ENCODE measurements at places on chromosomes 6 and 20.

DNA sequence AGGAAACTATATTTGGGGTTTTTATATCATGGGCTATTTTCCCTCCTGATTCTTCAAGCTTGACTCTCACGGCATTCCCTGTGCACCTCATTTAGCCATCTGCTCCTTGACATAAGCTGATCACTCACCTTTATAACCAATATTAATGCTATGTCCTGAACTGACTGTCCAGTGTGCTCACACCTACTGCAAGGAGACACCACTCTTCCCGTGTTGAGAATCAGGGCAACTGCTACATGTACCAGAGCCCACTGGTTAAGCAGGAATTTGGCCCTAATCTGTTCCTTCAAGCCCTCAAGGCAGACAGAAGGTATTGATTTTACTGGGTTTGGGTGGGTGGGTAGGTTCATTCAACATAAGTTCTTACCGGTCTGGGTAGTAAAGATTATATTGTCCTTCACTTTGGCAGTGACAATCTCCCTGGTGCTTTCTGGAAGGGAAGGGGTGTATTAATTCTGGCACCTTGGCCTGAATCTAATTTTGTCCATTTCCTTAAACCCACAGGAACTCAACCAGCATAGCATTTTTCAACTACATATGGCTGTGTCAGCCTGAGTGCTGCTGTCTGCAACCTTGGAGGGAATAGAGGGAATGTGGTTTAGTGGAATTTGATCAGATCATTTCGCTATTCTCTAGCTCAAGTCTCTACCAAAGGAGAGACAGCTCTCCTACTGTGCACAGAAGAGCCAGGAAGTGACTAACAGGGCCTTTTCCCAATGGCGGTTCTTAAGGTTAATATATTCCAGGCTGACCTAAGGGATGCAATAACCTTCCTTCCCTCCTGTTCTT is 293.2 kb downstream of the BTBD9 start:
- ATAC-seq = no peak

DNA sequence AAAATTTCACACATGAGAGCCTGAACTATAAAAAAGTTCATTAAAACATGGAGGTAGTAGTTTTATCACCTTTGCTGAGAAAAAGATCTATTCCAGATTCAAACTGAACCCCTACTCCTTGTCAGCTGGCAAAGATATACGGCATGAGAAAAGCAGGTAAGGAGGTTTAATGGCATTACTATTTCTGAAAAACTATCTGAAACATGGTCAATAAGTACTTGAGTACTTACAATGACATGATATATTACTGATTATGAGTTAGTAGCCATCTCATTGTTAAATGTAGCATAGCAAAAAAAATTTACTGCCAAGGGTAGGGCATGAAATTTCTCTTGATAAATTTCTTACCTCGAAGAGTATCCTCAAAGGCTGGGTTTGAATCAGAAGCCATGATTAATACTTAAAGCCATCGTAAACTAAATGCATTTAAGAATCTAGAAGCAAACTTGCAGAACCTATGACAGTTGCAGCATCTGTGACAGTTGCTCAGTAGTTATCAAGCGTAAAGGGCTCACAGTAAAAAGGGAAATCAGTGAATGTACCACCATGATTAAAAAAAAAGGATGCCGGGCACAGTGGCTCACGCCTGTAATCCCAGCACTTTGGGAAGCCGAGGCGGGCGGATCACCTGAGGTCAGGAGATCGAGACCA is 8.7 kb downstream of the SLC17A5 start:
- no peak for ATAC-seq

- no peak for ATAC-seq
Measured at GRCh38 chr6:136719280-136720044, 72.8 kb downstream of the MAP3K5 start.

GRCh38 chr20:39282619-39283092 is 320.5 kb downstream of the DHX35 start:
- ATAC-seq = peak; percentile 85

DNA sequence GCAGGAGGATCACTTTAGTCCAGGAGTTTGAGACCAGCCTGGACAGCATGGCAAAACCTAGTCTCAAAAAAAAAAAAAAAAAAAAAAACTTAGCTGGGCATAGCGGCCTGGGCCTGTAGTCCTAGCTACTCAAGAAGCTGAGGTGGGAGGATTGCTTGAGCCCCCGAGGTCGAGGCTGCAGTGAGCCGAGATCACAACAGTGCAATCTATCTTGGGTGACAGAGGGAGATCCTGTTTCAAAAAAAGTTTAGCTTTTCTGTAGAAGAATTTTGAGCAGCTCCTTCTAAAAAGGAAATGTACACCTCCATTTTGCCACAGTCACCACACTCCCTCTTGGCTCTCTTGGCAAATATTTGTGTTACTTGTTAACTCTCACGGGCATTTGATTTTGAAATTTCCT is 505.8 kb downstream of the DOK5 start:
- no peak for ATAC-seq

- ATAC-seq = peak; percentile 28
Measured at GRCh38 chr6:31952140-31952805, 6.4 kb downstream of the CFB start.

DNA sequence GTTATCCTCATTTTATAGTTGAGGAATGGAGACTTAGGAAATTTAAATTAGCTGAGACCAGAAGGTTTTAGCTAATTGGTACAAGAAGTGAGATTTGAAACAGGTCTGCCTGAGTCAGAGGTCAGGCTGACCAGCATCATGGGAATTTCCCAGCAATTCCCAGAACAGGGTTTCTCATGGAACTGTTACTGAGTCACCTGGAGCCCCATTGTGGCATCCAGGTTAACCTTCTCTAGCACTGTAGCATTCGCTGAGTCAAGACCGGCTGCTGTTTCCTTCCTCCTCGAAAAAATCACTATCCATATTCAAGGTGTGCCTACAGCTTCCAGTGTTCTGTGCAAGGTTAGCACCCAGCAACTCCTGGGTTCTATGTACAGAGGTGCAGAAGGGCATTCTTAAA is 238.0 kb upstream of the MAN1A1 start:
- ATAC-seq = no peak

DNA sequence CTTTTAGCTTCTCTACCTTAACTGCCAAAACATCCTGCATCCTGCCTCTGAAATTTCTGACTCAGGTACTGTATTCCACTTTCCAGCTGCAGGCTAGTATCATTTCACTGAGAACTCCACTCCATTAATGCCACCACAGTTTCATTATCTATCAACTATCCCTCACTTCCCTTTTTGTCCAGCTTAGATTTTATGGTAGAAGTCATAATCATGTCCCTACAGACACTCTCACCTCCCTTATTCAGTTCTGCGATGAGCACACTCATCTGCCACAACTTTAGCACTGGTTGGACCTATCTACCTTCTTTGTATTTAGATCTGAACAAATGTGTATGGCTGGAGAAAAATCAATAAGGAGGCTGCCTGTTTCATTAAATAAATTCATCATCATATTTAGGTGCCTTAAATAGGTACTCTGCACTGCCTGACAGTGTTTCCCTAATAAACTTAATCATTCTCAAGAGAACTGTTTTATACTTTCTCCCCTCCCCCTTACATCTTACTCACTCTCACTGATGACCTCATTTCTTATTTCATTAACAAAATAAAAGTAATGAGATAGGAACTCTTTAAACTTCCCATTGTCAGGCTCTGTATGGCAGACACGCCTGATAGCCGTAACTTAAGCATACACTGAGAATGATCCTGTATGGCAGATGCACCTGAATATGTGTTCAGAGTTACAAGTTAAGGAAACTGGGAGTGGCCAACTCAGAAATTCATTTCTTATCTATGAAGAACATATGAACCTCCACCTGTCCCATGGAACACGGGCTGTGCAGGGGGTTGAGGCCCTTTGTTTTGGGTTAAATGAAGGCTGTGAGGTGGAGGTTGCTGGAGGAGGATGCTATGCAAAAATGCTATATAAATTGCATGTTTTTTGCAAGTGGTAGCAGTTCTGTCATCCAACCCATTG is 95.3 kb upstream of the MAN1A1 start:
- no peak for ATAC-seq

DNA sequence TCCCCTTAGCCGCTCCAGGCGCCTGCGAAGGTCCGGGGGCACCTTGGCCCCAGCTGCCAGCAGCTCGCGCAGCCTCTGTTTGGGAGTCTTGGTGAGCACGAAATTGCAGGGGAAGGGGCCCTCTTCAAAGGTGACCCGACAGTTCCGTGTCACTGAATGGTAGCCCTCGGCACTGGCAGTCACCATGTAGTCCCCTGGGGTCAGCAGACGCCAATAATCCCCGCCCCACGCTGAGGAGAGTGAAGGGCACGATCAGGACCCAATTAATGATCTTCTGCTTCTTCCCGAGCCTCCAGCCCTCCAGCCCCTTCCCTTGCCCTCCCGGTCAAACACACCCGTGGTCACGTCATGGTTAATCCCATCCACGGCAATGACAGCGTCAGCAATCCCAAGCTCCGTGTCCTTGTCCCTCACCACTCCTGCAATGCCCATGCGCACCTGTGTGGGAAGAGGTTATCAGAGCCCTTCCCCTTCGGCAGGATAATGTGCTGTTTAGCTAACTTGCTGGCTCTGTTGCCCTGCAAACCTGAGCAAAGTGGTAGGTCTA is 6.2 kb downstream of the CPXM1 start:
- ATAC-seq = no peak

DNA sequence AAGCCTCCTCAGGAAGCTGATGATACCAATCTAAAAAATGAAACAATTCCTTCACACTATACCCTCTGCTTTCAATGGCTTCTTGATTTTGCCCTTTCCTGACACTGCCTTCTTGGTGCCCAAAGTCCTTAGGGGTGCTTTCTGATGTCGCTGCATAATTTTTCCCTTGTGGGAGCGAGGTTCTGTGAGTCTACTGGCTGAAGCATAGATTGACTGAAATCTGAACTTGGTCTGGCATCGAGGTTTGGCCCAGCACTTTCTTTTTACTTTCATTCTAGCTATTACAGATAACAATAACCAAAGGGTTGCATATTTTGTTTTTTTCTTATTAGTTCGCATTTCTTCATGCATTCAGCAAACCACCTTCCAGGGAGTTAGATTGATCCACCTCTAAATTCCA is 65.8 kb downstream of the E2F3 start:
- no peak for ATAC-seq

GRCh38 chr6:165218829-165219228 is 90.6 kb downstream of the C6orf118 start:
- no peak for ATAC-seq

GRCh38 chr20:53498341-53498740 is 95.3 kb downstream of the ZNF217 start:
- no peak for ATAC-seq

DNA sequence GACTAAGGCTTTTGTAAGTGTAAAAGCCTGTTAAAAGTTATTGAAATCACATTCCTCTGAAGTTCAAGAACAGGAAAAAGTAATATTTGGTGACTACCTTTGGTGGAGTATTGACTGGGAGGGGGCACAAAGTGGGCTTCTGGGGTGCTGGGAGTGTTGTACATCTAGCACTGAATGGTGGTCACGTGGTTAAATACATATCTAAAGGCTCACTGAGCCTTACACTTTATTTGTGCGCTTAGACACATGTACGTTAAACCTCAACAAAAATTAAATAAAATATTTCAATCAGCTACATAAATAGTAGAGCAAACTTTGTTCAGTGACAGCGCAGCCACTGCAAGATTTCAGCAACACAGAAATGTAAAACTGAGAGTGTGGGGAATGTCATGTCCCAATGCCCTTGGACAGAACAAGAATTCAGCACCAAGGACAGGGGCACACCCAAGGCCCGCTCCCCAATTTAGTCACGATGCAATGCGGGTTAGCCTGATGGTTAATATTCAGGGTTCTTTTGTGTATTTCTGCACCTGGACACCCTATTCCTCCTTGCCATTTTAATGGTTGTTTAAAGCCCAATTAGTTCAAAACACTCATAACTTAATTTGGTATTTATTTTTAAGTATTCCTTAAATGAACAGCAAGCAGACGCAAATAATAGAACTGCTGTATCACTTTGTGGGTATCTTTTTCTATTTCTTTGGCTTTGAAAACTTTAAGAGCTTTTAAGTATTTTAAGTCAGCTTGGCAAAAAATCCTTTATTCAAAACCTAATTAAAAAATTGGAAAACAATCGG is 37.4 kb downstream of the ANGPT4 start:
- no peak for ATAC-seq

- peak; percentile 69 for ATAC-seq
Measured at GRCh38 chr6:90025523-90026061, 131.3 kb downstream of the GJA10 start.

DNA sequence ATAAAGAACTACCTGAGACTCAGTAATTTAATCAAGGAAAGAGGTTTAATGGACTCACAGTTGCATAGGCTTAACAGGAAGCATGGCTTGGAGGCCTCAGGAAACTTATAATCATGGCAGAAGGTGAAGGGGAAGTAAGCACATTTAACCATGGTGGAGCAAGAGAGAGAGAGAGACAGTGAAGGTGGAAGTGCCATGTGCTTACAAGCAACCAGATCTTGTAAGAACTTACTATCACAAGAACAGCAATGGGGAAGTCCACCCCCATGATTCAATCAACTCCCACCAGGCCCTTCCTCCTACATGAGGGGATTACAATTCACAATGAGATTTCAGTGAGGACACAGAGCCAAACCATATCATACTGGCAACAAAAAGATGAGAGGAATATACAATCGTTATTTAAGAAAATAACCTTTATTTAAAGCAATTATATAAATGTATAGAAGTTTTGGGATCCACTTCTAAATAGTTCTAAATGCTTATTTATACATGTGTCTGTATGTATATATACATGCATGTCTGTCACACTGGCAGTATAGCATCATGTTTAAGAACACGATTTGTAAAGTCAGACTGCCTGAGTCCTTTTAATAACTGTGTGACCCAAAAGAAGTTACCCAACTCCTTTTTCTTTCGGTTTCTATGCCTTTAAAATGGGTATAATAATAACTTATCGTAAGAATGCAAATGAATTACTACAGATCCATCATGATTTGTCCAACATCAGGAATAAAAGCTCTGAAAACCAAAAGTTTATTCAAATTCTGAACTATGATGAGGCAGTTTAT is 255.7 kb upstream of the THEMIS start:
- no peak for ATAC-seq

- ATAC-seq = no peak
Measured at GRCh38 chr6:137798261-137798660, 68.8 kb upstream of the TNFAIP3 start.

DNA sequence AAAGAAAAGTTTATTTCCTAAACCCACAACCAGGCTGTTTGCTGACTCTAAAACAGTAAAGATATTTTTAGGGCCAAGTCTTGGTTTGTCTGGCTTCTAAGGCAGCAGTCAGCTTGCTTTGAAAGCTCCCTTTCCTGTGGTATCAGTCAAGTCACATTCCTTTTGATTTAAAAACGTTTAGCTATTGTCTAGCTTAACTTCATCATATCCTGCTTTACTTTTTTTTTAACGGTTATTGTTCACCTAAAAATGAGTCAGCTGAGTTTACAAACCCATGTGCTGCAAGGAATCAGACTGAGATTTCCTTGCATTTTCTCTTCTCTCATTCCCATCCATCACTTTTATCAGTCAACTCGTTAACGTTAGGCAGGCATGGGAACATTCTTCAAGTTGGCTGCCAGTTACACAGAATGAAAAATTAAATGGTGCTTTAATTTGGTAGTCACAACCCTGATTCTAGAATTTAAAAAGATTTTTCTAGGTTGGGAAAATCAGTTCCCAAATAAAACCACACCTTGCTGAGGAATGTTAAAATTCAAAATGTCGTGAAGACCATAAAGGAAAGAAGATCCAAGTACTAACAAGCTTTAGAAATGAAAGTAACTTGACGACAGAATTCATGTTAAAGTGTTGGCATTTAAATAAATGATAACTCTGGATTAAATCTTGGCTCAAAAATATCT is 45.9 kb downstream of the ELOVL5 start:
- peak; percentile 82 for ATAC-seq

- ATAC-seq = no peak
Measured at GRCh38 chr6:121523628-121524027, 88.2 kb downstream of the GJA1 start.

- ATAC-seq = no peak
Measured at GRCh38 chr6:20331042-20331441, 70.6 kb upstream of the E2F3 start.

Data from esophagus mucosa (tissue), 1 donor.